ENCODE measurements at places on chromosomes 7 and 10.

- DNase-seq, result no peak
These were observed 2.8 kb upstream of the ELN start for GRCh38 chr7:74025146-74025545.

DNA sequence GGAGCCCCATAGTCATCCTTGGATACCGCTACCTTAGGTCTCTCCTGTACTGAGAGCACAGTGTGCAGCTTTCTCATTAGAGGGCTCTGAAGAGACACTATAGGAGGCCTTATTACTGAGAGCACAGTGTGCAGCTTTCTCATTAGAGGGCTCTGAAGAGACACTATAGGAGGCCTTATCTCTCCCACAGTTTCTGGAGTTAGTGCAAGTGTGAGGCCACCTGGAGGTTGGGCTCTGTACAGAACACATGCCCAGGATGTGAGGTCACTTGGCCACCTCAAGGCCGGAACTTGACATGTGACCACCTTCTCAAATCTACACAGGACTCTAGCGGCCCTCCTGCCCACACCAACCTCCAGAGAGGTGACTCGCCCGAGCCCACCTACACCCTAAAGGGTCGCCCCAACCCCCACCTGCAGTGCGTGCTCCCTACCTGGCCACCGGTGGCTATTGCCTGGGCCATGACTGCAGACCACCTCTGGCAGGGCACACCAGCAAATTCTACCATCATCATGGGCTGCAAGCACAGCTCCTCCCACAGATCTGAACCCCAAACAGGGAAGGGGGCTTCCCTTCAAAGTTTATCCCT, 24.6 kb downstream of the FRMPD2 start:
- DNase-seq, result no peak

GRCh38 chr7:157423348-157423747, 86.5 kb downstream of the DNAJB6 start:
- DNase-seq, result no peak

DNA sequence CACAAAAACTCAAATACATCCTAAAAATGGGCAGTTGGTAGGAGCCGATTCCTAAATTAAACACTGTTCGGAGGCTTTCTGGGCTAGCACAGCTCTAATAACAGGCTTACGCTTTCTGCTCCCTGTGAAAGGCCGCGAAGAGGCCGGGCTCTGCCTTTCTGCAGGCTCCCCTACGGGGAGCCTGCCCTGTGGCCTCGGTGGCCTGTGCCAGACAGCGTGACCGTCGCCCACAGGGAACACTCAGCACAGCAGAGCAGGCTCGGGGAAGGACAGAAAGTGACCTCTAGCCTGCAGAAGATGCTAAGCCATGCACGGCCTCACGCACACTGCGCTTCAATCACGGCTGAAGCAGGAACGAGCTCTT, 64.2 kb downstream of the DIP2C start:
- no peak for DNase-seq

DNA sequence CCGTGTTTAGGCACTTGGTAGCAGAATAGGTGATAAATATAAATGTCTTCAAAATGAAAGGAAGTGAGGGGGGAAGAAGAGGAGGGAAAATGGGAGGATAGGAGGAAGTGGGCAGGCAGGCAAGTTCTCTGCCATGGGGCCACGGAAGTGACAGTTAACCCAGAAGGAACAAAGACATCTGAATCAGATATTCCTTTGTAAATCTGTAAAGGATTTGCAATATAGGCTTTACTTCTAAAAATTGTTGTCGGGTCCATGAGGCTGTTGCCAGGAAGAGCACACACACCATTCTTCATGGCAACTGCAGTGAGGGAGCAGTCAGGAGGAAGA, 23.7 kb upstream of the RASSF4 start:
- no peak for DNase-seq

DNA sequence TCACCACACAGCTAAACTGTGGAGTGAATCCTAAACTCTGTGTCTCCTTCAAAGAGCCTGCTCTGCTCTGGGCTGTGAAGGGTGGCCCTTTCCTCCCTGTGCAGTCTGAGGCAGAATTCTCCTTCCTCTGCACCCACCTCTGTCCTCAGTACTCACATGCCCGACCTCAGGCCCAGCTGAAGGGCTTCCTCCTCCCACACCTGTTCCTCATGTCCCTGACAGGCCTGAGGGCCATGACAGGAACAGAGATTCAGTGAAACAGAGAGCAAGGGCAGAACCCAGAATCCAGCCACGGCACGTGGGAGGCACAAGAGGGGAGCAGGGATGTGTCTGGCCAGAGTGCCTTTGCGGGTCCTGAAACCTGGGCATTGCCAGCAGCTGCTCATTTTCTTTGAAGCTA, 13.9 kb downstream of the CREB3L2 start:
- no peak for DNase-seq

- no peak for DNase-seq
These were observed 4.9 kb upstream of the ZMIZ2 start for GRCh38 chr7:44743750-44744149.

- DNase-seq, result peak; percentile 35
These were observed 75.9 kb downstream of the PPP1R3C start for GRCh38 chr10:91556691-91557566.

GRCh38 chr10:120883071-120883470, 31.9 kb downstream of the WDR11 start:
- DNase-seq, result no peak

GRCh38 chr7:51005074-51005473, 222.4 kb upstream of the GRB10 start:
- DNase-seq, result no peak

- peak; percentile 10 for DNase-seq
These were observed 16.1 kb downstream of the COL28A1 start for GRCh38 chr7:7519528-7519927.

DNA sequence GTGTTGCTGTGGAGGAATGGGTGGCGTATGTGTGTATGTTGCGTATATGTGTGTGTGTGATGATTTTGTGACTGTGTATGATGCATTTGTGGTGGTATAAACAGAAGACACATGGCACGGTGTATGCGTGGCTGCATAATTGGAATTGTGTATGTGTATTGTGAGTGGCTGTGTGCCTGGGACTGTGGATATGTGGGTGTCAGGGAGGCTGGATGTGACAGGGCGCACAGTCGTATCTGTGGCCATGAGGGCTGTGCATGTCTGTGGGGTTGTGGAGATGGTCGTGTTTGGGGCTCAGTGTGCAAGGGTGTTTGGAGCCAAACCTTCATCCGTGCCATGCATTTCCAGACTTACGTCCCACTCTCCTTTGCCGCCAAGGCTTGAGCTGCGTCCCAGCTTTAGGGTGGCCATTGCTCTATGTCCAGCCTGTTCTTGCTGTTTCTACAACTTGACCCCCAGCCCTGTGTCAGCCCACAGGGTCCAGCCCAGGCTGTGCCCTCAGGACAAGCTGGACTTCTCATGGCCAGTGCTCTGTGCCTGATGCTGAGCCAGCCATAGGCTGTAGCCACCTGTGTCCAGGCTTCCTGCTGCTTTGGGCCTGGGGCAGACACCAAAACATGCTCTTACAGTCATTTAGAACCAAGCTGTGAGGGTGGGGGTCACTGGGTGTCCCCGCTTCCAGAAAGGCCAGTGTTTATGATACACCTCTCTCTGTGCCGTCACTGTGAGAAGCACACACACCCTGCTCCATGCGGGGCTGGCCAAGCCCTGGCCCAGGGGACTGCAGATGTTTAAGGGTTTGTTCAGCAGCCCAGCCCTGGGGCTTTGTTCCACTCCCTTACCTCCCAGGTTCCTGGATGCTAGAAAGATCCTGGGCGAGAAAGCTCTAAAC, 127.6 kb downstream of the NEURL1 start:
- DNase-seq, result no peak

DNA sequence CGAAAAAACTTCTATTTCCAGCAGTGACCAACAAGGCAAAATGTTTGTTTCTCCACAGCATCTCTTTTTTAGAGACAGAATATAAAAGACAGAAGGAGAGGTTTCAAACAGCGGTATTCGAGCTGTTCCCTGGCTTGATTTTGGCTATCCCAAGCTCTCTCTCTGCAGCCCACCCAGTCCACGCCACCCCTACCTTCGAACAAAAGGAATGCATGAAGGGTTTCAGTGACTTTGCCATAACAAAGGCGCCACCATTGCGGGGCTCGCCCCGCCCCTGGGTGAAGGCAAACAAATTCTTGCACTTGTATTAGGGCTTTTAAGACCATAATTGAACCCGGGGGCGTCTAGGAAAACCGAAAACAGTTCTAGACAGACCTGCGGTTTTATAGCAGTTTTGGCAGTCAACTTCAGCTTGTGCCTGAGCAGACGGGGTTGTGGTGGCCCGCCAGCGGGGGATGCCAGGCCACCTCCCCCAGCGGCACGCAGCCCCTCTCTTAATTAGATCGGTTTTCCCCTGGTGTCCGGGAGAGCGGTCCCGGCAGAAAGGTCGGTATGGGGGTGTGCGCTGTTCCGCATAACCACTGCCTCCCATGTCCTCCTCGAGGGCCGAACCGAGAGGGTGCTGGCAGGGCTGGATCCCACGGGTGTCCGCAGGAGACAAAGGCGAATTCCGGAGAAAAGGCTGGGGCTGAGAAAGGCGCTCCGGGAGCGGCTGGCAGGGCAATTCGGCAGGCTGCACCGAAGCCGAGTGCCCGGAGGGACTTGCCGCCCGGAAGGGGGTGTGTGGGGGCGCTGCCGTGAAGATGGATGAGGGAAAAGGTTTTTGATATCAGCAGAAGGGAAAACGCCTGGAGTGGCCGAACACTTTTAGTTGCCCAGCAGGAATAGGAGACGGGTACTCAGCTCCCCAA, 2.7 kb upstream of the HOXA11 start:
- DNase-seq, result no peak

DNA sequence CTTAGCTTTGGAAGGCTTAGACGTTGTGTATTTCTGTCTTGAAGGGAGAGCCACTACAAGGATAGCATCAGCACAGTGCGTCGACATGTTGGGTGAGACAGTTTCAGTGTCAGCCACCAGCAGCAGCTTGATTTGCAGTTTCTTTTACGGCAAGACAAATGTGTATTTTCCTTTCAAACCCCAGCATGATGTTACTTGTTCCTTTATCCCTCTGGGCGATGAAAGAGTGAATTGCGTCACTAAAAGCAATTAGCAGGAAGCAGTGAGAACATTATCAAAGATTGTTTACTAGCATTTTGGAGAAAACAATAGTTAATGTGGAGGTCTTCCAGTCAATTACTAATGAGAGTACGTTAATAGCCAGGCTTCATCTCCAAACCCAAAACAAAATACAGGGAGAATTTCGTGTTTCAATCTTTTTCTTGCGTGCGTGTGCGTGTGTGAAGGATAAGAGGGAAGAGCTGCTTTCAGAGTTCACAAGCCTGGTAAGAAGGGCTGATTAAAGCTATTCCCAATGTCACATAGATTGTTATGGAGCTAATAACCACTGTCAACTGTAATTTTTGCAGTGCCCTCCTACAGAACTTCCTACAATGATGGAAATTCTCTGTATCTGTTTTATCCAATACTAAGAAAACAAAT, 157.1 kb upstream of the AOAH start:
- peak; percentile 57 for DNase-seq

- no peak for DNase-seq
These were observed 31.8 kb downstream of the EZH2 start for GRCh38 chr7:148852272-148852671.

DNA sequence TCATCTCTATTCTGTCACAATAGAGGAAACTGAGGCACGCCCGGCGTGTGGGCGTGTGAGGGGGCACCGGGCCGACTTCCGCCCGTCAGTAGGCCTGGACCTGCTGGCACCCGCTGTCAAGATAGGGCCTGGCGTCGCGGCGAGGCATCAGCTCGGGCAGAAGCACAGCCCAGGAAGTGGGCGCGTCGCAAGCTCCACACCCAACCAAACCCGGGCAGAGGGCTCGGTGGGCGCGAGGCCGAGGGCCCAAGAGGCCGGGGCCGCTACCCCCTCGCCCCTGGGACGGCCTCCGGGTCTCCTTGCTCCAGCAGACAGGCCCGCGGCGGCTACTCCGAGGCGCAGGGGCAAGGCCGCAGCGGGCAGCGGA, 91.2 kb downstream of the SPAG6 start:
- DNase-seq, result no peak

- no peak for DNase-seq
These were observed 276.8 kb downstream of the MTERF1 start for GRCh38 chr7:91603707-91604106.

- no peak for DNase-seq
These were observed 2.7 kb downstream of the LRRC20 start for GRCh38 chr10:70379581-70380176.

GRCh38 chr10:22606164-22606614, 108.2 kb downstream of the PIP4K2A start:
- no peak for DNase-seq

DNA sequence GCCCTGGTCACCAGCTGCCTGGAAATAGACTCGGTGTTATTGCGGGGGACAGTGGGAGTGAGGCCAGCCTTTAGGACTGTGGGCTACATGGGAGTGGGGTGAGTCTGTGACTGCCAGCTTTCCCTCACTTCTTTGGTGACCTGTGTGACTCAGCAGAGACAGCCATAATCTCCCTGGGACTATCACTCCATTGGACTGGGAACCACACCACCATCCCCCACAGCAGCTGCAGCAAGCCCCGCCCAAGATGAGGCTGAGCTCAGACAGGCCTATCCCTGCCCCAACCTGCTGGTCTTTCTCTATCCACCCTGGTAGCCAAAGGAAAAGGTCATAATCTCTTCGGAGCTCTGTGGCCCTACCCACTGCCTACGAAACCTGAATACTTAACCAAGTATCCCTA, 263.2 kb downstream of the FZD1 start:
- peak; percentile 63 for DNase-seq

- peak; percentile 25 for DNase-seq
These were observed 26.5 kb upstream of the TMEM248 start for GRCh38 chr7:66894463-66895080.

- DNase-seq, result no peak
These were observed 263.6 kb downstream of the SKIDA1 start for GRCh38 chr10:21261842-21262294.

DNA sequence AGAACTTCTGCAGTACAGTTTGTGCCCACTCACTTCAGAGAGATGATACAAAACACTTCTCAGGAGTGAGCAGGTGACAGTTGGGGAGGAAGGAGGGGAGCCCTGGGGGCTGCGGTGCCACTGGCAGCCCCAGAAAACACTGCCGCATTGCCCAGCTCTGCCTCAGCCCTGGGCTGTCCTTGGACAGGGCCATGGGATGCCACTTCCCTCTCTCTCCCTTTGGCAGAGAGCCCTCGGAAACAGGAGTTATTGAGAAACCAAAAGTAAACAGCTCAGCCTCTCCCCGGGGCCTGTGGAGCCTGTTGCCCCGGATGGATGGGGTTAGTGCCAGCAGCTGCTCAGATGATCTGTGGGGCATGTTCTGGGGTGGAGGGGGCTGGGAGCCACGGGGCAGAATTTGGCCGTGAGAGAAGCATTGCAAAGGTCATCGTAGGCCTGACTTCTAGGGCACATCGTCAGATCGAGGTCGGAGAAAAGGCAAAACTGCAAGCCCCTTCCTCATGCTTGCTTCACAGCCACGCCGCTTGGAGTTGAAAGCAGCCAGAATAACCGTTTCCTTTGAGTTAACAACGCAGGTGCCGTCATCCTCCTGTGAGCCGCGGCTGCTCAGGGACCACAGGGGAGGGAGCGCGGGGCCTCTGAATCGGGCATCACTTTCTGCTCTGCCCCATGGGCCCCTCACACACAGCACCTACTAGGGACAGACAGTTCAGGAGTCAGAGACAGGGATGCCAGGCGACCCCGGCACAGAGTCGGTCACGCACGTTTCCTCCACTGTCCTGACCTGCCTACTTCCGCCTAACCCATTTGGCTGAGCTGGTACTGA, 256.4 kb downstream of the CAMK1D start:
- DNase-seq, result peak; percentile 71
